Caudate nucleus (tissue), 63 donors: ENCODE measurements at places on chromosomes 6 and 20.
A peak's percentile ranks its signal among the peaks of the same experiment; 100 is the strongest.

DNA sequence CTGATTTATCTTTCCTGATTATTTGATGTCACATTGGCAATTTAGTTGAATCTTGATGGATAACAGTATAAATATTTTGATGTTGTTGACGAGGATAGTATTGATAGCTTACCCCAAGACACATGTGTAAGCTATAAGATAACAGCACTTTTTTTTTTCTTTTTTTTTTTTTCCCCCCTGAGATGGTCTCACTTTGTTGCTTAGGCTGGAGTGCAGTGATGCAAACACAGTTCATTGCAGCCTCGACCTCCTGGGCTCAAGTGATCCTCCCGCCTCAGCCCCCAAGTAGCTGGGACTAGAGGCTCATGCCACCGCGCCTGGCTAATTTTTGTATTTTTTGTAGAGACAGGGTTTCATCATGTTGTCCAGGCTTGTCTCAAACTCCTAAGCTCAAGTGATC lies 21.8 kb downstream of the MYO6 start:
- no peak for DNase-seq

GRCh38 chr6:109292983-109293586 lies 89.2 kb downstream of the CD164 start:
- DNase-seq: no peak

DNA sequence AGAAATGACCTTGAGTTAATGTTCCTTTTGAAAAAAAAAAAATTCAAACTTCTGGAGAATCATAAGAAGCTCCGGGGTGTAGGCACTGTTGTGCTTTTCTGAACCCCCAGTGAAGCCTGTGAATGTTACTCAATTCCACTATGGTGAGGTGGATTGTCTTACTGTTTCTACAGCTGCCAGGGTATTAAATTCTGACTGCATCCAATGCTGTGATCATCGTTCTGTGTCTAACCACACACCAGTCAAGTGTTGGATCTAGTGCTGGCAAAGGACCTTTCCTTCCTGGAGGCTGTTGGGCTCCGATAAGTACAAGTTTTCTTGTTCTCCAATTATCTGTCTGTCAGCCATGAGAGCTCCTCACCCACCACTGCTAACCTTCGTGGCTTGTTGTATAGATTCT lies 162.0 kb upstream of the EPHA7 start:
- DNase-seq: no peak

DNA sequence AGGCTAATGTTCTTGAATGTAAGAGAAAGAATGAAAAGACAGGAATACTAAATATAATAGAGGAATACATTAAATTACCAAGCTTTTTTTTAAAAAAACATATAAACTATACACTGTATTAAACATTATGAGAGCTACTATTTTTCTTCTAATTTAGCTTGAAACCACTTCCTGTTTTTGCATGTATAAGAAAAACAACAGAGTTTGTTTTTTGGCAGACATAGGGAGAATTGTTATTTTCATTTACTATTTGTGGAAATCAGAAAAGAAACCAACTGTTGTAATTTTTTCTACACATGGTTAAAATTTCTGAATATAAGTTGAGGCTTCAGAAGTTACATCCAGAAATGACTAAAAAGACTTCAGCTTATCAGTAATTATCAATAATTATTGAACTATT lies 991.8 kb upstream of the GJE1 start:
- no peak for DNase-seq

GRCh38 chr6:153538491-153538890 lies 407.4 kb upstream of the RGS17 start:
- no peak for DNase-seq

GRCh38 chr6:25334793-25335192 lies 55.6 kb downstream of the CARMIL1 start:
- no peak for DNase-seq

- DNase-seq: no peak
These were observed 192.2 kb downstream of the MCHR2 start for GRCh38 chr6:99801805-99802204.

DNA sequence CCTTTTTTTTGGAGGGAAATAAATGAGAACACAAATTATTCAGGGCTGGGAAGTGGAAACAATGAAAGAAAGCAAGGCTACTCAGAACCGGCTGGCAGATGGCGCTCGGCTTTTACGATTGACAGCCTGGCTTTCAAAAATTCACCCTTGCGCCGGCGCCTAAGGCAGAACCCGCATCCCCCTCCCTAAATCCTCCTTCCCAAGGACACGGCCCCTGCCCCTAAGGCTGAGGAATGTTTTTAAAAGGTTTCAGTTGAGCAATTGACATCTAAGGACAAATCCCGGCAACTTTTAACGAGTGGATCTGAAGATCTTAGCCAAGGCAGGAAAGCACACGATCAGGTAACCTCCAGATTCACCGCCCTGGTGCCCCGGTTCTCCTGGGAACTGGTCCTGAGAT lies 16.3 kb downstream of the GNAS start:
- no peak for DNase-seq

DNA sequence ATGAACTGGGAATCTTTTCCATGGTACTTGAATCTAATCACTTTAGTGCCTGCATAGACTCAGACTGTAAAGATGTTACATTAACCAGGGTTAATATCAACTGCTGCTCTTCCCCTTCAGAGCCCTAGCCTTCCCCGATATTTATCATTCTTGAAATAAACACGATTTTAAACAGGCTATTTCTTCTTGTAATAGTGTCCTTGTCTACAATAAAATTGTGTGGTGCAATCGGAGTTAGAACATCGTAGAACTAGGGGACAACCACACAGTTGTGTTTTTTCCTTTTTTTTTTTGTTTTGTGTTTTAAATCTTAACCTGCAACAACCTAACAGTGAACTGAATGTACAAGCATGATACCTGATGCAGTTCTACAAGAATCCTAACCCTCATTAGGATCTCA lies 4.5 kb downstream of the GJA1 start:
- DNase-seq: no peak

GRCh38 chr20:8284902-8285301 lies 152.8 kb downstream of the PLCB1 start:
- DNase-seq: no peak

- no peak for DNase-seq
These were observed 328.1 kb upstream of the ARID1B start for GRCh38 chr6:156449128-156449527.

DNA sequence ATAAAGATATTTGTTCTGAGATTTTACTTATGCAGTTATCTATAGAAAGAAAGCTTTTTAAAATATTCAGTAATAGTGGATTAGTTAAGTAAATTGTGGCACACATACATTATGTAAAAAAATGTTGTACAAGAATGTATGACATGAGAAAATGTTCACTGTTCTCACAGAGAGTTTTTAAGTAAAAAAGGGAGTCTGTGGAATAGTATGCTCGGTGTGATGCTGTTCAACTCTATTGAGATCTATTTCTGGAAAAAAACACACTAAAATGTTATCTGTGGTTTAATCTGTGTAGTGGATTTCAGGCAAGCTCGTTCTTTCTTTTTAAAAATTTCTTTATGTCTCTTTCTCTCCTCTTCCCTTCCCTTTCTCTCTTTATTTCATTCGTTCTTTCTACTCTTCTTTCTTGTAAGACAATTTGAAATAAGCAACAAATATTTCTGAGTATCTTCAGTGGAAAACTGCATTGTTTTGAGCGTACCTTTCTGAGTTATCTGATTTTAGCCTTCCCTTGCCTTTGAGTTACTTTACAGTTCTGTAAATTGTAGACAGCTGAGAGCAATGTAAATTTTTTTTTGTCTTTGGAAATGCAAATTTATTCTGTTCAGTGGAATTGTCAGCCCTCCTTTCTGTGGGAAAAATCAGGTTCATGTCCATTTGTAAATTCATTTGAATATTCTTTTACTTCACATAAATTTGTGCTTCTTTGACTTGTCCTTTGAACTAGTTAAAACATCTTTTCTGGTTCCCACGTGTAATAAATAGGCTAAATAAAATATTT lies 229.0 kb upstream of the NOX3 start:
- no peak for DNase-seq

- DNase-seq: no peak
These were observed 344.6 kb upstream of the IMPG1 start for GRCh38 chr6:76416821-76417605.

DNA sequence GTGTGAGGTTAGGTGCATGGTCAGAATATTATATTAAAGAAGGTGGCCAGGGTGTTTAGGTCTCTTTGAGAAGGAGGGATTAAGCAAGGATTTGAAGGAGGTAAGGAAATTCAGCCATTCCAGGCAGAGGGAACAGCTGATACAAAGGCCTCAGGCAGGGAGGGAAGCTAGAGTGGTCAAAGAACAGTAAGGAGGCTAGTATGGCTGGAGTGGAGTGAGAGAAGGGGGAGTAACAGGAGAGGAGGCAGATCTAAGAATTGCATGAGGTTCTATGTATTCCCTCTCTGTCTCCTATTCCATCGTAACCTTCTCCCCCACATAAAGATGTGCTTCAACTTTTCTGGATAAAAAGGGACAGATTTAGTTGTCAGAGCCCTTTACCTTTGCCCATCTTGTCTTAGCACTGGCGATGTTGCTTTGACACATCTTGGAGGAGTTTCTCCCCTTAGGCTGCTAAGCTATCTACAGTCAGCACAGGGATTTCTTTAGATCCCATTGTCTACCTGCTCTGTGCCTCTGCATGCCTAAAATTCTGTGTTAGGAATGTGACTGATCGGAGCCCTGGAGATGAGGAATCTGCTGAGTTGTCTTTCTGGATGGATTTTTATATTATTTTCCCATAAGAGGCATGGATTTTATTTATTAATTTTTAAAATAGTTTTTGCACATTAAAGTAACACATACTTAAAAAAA lies 59.9 kb downstream of the KLHL31 start:
- DNase-seq: no peak

DNA sequence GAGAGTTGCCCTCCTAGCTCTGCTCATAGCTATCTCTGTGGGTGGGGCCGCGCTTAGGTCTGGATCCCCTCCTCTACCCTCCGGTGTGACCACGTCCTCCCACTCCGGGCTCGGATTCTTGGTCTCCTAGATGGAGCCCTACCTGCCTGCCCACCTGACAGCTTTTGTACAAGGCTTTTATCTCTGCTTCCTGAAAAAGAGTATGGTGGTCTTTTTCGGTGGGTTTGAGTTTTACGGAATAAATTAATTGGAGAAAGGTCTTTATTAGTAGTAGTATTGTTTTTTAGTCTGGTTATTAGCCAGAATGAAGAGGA lies 773 bp downstream of the SMAP1 start:
- DNase-seq: no peak

- DNase-seq: no peak
These were observed 522.2 kb upstream of the JAG1 start for GRCh38 chr20:11195899-11196558.

DNA sequence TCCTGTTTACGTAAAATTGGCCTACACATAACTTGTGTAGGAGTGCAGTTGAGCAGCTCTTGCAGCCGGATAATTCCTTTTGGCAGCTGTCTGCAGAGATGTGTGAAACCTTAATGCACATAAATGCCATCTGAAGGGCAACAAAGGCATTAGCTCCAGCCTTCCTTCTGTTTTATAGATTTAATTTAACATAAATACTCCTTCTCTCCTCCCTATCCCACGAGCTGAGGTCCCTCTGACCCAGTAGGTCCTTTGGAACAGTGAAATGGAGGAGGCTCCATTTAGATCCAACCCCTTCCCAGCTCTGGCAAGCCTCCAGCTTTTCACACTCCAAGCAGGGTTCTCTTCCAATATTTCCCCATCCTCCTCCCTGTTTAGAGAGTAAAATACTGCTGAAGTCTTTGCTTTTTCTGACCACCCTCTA lies 6.5 kb downstream of the PLEKHG1 start:
- no peak for DNase-seq

GRCh38 chr6:9978480-9978879 lies 436.4 kb downstream of the TFAP2A start:
- no peak for DNase-seq

- peak; percentile 24 for DNase-seq
These were observed 102.2 kb downstream of the BACH2 start for GRCh38 chr6:90194371-90194841.

DNA sequence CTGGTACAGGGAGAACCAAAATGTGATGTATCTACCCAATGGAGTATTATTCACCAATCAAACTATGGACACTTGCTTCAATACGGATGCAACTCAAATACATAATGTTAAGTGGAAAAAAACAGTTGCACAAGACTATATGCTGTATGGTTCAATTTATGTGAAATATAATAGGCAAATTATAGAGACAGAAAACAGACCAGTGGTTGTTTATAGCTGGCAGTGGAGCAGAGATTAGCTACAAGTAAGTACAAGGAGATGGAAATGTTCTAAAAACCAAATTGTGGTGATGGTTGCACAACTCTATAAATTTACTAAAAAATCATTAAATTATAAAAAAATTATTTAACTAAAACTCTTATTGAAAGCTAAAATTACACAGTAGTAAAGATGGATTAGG lies 113.2 kb downstream of the PRDM1 start:
- DNase-seq: no peak

GRCh38 chr20:2866236-2866635 lies 7.0 kb upstream of the PTPRA start:
- no peak for DNase-seq

DNA sequence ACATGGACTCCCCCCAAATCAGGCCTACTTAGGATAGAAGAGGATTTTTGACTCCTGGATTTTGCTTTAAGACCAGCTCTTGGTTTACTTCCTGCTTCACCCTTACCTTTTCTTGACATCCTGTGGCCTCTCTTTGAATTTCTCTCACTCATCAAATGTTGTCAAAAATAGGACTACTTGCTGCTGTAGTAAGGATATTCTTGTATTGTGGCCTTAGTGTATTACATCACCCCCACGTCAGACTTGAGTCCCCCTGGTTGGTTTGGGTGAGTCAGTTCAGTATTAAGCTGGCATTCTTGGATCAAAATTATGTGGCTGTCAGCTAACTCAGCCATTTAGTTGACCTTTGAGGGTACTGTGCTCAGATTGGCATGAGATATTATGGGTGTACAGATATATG lies 1.1 kb downstream of the TPX2 start:
- DNase-seq: no peak

DNA sequence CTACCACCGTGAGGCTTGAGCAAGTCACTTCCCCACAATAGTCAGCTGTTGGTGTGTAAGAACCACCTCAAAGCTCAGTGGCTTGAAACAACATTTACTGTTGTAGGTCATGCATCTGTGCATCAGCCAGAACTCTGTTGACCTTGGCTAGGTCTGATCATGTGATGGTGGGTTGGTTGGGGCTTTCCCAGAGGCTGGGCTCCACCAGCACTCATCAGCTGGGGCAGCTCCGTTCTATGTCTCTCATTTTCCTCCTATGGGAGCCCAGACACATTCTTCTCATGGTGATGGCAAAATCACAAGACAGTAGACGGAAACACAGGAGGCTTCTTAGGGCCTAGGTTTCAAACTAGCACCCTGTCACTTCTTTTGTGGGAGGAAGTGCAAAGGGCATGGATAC lies 42.8 kb upstream of the PSMF1 start:
- DNase-seq: no peak

- DNase-seq: no peak
These were observed 33.7 kb upstream of the PPP1R3G start for GRCh38 chr6:5051394-5051793.

- DNase-seq: no peak
These were observed 167.5 kb downstream of the CD83 start for GRCh38 chr6:14284969-14285590.

DNA sequence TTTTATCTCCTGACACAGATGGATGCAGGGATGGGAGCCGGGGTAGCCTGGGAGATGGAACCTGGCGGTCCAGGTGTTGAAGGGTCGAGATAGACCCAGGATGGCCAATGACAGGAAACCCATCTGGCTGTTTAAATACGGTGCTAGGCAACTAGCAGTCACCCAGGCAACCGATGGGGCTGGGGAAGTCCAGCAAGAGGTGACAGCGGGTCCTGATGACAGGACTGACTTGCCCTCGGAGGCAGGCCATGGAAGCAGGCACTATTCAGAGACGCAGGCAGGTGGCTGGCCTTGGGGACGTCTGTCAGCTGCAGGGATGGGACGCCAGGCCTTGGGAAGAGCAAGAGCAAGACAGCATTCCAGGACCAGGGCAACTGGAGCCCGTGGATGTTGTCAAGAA lies 135.4 kb upstream of the RALGAPA2 start:
- DNase-seq: no peak
